ENCODE measurements at places on chromosomes 6 and 20.
A peak's percentile ranks its signal among the peaks of the same experiment; 100 is the strongest.

- DNase-seq: peak; percentile 99
Observed at GRCh38 chr20:45336530-45337366, 11.5 kb downstream of the SDC4 start.

- peak; percentile 20 for DNase-seq
Observed at GRCh38 chr6:20946022-20946421, 411.8 kb downstream of the CDKAL1 start.

- no peak for DNase-seq
Observed at GRCh38 chr20:6341491-6341890, 218.7 kb upstream of the FERMT1 start.

- no peak for DNase-seq
Observed at GRCh38 chr6:74491844-74492374, 713.9 kb downstream of the COL12A1 start.

DNA sequence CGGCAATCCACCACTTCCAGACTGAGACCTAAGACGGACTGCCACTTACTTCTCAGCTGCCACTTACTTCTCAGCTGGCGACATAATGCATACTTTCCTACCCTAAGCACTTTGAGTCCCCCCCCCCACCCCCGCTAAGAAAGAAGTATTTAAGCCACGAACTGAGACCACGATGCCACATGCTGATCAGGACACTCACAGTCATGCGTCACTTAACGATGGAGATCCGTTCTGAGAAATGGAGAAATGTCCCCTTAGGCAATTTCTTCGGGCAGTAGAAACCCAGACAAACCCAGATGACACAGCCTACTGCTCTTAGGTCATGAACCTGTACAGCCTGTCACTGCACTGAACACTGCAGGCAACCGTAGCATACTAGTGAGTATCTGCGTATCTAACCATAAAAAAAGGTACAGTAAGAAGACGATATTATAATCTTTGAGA lies 690 bp downstream of the IFNGR1 start:
- DNase-seq: peak; percentile 78

Measured in epithelial cell of esophagus (primary cell).